ENCODE measurements at places on chromosomes 4 and X.

DNA sequence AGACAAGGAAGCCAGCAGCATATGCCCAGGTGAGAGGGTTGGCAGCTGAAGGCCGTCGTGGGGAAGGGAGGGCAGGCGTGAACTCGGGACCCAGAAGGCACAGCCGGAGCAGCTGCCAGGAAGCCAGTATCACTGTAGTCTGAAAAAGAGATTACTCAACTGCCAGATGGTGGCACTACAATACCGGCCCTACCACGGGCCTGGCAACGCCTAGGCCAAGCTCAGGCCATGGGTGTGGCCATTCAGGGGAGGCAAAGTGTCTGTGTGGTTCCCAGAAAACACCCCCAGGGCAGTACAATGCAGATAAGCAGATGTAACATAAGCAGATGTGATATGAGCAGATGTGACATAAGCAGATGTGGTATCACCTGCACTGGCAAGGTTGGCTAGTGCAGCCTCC lies 236.0 kb downstream of the AFAP1 start:
- DNase-seq, result no peak

GRCh38 chrX:50099331-50099730 lies 101.5 kb downstream of the AKAP4 start:
- DNase-seq, result no peak

GRCh38 chrX:148080593-148080992 lies 99.5 kb downstream of the FMR1NB start:
- no peak for DNase-seq

DNA sequence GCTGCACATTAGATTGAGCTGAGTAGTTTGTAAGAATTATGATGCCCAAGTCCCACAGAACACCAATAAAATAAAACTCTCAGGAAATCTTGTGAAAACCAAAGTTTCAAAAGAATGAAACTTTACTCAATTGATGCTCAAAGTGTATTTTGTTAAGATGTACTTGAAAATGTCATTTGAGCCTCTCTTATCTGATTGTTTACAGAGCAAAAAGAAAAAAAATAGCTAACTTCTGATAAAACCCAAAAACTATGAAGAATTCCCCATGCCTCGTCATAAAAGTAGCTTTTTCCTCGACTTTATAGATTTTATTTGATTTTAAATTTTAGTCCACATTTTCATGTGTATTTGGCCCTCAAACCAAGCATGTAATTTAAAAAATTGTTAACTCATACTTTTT lies 521.5 kb upstream of the FTHL17 start:
- no peak for DNase-seq

- DNase-seq, result no peak
Measured at GRCh38 chrX:115330498-115331168, 41.1 kb downstream of the LUZP4 start.

DNA sequence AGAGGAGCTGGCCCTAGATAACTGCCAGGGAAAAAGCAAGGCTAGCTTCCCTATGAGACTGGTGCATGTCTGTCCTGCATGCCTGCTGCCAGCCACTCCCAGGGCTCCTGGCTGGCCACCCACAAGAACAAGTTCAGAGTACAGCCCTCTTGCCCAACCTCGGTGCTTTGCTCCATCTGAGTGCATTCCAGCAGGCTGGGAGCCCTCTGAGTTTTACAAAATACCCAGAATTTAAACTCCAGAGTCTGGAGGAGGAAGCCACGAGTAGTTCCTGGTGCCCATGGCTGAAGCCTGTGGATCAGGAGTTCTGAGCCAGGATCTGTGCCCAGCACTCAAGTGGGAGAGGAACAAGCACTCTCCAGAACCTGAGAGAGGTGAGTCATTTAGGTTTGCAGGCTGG lies 111.6 kb downstream of the MAGEE2 start:
- no peak for DNase-seq

DNA sequence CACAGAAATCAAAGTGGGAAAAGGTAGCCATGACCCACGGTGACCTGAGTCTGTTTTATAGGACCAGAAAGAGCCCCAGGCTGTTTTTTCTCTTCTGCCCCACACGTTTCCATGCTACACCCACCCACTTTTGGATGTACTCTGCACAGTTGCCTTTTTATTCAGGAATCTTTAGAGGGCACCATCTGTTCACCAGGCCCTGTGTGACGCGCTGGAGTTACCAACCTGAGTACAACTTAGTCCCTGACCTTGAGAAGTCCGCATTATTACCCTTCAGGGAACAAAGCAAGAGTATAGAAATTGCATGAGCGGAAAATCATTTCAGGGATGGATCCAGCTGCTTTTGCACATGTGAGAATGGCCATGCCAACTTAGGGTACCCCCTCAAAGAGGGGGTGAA lies 207.8 kb upstream of the GATB start:
- no peak for DNase-seq

- DNase-seq, result no peak
Measured at GRCh38 chrX:144566592-144566991, 680.7 kb upstream of the SPANXN1 start.

DNA sequence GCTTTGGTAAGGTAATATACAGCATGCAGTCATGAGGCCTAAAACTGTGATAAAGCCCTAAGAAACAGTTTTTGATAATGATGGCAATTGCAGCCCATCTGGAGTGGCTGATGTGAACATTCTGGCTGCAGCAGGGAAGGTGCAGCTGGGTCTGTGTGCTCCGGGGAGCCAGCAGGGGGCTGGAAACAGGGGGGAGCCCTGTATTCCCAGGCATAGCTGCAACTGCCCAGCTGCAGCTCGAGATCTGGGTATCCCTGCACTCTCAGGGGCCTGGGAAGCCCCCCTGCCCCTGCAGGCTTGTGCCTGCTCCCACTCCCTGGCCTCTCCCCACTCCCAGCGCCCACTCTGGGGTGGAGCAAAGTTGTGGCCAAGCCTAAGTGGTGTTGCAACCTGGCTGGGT lies 95.6 kb downstream of the RRAGB start:
- no peak for DNase-seq

GRCh38 chr4:71406459-71406963 lies 67.7 kb downstream of the SLC4A4 start:
- no peak for DNase-seq

- DNase-seq, result no peak
Measured at GRCh38 chr4:41878991-41879491, 56.2 kb upstream of the TMEM33 start.
